T-helper 2 cell (primary cell): ENCODE measurements at places on chromosomes 11 and 22.

- DNase-seq, result no peak
Measured at GRCh38 chr11:67345920-67346819, 7.2 kb downstream of the POLD4 start.

DNA sequence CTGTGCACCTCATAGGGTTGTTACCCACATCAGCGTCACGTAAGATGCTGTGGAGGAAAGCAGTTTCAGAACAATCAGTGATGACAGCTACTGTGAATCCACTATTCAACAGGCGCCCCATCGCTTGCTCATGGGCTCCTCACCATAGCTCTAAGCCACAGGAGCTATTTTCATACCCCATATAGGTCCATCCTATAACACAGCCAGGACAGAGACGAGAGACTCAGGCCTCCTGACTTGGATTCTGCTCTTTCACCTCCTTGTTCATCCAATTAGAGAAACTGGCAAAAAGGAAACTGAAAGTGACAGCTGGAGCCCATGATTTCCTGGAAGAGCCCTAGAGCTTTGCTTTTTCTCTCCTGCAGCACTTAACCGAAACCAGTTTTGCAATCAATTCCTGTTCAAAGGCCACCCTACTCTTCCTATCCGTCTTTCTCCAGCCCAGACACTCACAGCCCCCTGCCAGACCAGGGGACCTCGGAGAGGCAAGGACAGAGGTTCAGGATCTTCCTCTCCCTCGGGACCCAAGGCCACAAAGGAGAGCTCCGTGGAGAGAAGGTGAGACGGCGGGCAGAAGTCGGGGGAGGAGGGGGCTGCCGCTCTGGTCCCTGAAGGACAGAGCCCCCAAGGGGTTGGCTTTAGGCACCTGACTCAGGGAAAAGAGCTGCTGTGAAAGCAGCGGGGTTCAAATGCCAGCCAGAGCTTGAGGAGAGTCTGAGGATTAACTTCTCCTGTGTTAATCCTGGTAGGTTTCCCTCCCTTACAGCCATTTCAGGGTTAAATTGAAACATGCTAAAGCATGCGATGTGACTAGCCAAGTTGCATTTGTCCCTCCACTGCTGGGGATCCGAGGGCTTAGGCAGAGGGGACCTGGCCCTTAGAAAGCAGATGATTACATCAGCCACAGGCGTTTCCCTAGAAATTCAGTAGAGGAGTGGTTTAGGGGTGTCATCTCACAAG is at the start of gene APOL6:
Gene APOL6 (plus strand): TSS at position 381 of the 960 bp plus-strand sequence. CDS start 7,980 bp downstream, outside the sequence.
- peak; percentile 70 for DNase-seq

GRCh38 chr11:114618139-114618538 is 22.6 kb upstream of the NXPE4 start:
- no peak for DNase-seq

DNA sequence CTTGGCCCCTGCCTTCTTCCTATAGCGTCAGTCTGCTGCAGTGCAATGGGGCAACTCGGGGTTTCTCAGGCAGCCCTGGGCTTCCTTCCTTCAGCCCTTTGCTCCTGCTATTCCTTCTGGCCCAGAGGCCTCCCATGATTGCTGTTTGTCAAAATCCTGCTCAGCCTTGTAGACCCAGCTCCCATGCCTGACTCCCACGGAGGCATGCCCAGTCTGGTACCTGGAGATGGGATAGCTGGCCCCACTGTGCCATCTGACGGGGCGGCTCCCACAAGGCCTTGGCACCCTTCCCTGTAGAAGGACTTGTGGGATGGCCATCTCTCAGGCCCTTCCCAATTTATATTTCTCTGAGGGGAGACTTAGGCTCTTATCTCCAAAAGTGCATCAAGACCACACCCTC is 590 bp upstream of the CD6 start:
- DNase-seq, result no peak
